Epithelial cell of alveolus of lung (primary cell): ENCODE measurements at places on chromosomes 1 and 21. TPM values are rescaled to one million over a fixed set of nuclear protein-coding genes. Genes with fewer than 3 reads are reported as not detected.

The C8A gene
- total RNA-seq, result not detected in 2 replicates

The GOLT1A gene
- total RNA-seq, result 0.26 TPM in 1 of 2 replicates, not detected in the other

The CYP2J2 gene
- 1.0 and 1.4 TPM in 2 replicates for total RNA-seq

The PPOX gene
- total RNA-seq, result 10.9 and 12.7 TPM in 2 replicates

The BEND5 gene
- 4.8 and 9.2 TPM in 2 replicates for total RNA-seq

The OR2L3 gene
- not detected in 2 replicates for total RNA-seq

The CYYR1 gene
- 1.4 and 4.2 TPM in 2 replicates for total RNA-seq

The LCE1D gene
- not detected in 2 replicates for total RNA-seq

The GIPC2 gene
- 0.08 and 0.52 TPM in 2 replicates for total RNA-seq

The OR2T35 gene
- total RNA-seq, result not detected in 2 replicates

The TMEM200B gene
- 21.1 and 28.7 TPM in 2 replicates for total RNA-seq

The GBP3 gene
- total RNA-seq, result 23.7 and 25.6 TPM in 2 replicates

The IL22RA1 gene
- not detected in 2 replicates for total RNA-seq

The OMA1 gene
- total RNA-seq, result 14.7 and 16.0 TPM in 2 replicates

The C1orf74 gene
- 2.5 and 3.2 TPM in 2 replicates for total RNA-seq

The SH3GLB1 gene
- 38.8 and 40.1 TPM in 2 replicates for total RNA-seq

The LRRC38 gene
- total RNA-seq, result 0.39 TPM in 1 of 2 replicates, not detected in the other

The C2CD2 gene
- total RNA-seq, result 3.9 and 10.5 TPM in 2 replicates
